ENCODE measurements at places on chromosomes 1 and 21.

- no peak for DNase-seq
These were observed 57.0 kb downstream of the CHRM3 start for GRCh38 chr1:239443361-239443760.

- no peak for DNase-seq
These were observed at the start of gene S100A2 for GRCh38 chr1:153565529-153566374. Gene S100A2 (minus strand): TSS chr1:153565844. CDS start chr1:153563877, 1,967 bp downstream.

DNA sequence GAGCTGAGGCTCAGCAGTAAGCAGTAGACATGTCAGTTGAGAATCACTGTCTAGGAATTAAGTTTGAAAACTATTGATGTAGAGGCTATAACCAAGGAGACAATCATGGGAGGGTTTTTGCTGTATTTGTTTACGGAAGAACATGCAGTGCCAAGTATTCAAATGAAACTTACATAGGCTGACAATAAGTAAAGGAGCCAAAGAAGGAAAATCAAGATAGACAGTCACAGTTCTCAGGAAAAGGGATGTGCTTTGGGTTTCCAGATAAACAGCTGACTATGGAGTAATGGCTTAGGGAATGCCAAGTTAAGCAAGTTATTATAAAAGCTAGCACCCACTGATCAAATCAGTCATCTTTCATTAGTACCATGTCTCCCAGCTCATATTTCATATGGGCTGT, 21.5 kb downstream of the GNG12 start:
- DNase-seq = no peak

GRCh38 chr1:31460027-31460426, 47.0 kb downstream of the SERINC2 start:
- DNase-seq = no peak

DNA sequence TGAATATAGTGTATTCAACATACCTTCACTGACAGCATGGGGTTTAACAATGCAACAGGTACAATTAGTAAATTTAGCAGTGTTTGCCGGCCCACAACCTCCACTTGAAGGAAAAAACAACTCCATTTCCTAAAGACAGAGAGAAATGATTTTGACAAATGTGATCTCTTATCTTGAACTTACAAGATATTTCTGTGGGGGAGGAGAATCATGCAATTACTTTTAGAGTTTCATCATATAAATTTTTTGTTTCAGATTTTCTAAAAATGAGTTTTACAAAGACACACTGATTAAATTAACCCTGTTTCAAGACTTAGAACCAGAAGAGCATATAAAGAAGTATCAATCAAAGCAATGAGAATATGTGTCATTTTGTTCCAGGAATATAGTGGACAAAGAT, 80.3 kb downstream of the NME7 start:
- DNase-seq = no peak

GRCh38 chr1:37131281-37131680, 97.0 kb upstream of the GRIK3 start:
- DNase-seq = no peak

- no peak for DNase-seq
These were observed 22.8 kb upstream of the STRIP1 start for GRCh38 chr1:110011527-110012041.

DNA sequence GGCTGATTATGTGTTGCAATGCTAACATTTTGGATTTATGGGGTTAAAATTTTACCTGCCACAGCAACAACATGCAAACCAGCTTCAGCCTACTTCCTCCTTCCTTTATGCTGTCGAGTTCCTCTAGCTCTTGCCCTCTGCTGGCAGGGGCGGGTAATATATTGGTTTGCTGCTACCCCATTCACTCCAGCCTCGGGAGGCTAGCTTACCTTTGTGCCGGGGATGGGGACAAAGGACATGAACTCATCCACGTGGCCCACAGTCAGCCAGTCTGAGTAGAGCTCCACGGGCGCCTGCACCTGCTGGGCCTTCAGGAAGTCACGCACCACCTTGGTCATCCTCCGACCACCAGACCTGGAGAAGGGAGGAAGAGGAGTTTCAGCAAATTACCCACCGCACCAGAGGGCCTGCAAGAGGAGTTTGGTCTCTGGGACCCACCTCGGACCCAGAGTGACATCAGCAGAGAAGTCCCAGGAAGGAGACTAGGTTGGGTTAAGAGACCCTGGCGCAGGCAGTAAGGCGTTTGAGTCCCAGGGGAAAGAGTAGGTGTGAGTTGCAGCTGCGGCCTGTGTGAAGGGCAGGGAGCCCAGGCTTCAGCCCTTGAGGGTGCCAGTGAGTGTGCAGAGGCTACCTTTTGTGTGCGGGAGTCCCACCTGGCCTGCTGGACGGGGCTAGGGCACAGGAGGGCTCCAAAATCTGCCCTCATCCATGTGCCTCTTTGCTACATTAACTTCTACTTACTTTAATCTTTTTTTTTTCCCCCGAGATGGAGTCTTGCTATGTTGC, 21.8 kb upstream of the SDHB start:
- no peak for DNase-seq

DNA sequence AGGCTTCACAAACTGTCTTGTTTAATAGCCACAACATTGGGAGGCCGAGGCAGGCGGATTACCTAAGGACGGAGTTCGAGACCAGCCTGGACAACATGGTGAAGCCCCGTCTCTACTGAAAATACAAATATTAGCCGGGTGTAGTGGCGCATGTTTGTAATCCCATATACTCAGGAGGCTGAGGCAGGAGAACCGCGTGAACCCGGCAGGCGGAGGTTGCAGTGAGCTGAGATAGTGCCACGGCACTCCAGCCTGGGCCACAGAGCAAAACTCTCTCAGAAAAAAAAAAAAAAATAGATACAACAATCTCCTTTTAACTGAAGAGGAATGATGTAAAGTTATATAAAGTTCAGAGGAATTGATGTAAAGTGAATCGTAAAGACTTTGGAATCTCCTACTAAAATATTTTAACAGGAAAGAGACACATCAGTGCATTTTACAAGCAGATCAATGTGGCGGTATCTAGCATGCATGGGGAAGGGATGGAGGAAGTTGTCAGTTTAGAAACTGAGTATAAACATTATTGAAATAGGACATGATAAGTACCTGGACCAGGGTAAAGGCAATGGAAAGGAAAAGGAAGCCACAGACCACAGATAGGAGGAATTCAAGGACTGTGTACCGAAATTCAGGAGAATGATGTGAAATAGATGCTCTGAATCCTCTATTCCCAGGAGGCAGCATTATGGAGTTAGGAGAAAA, 41.5 kb downstream of the PTPRC start:
- no peak for DNase-seq

DNA sequence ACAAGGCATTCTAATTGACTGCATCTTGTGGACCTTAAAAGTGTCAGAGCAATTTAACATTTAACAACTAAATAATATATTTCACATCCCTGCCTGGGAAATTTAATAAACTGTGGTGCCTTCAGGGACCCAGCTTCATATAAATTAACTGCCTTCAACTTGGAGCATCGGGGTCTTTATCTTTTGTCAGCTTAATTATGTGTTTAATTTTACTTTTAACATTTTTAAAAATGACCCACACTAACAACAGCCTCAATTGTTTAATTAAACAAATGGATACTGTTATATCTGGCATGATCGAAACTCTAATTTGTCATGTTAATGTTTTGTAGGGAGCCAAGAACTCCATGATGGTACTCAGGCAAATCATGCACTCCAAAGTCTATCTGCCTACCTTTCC, 389.3 kb upstream of the BEND5 start:
- no peak for DNase-seq

- no peak for DNase-seq
These were observed 2.4 kb downstream of the ID3 start for GRCh38 chr1:23556635-23557470.

GRCh38 chr1:229714306-229714705, 88.3 kb downstream of the URB2 start:
- no peak for DNase-seq

GRCh38 chr1:239262538-239262937, 123.8 kb upstream of the CHRM3 start:
- no peak for DNase-seq

DNA sequence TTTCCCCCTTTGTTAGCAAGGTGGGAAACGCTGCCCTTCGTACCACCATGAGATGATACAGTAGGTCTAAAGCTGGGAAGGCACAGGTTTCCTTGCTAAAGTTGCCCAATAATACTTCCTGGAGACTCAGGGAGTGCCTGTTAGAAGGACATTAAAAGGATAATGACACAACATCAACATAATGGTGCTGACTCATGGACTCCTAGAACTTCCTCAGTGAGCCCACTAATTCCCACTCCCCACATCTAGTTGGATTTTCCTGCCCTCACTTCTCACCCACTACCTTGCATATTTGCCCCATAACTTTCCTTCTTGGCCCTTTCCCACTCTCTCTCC, 17.5 kb downstream of the CFAP45 start:
- no peak for DNase-seq
